ENCODE measurements at places on chromosomes 1 and 21.

- no peak for DNase-seq
Observed at GRCh38 chr1:27350663-27351540, 9.1 kb downstream of the SYTL1 start.

GRCh38 chr1:8646996-8647395 is 170.4 kb downstream of the RERE start:
- no peak for DNase-seq

GRCh38 chr1:33120436-33121231 is 39.7 kb downstream of the AZIN2 start:
- no peak for DNase-seq

GRCh38 chr1:53502641-53503432 is 43.6 kb downstream of the DMRTB1 start:
- DNase-seq, result peak; percentile 5

DNA sequence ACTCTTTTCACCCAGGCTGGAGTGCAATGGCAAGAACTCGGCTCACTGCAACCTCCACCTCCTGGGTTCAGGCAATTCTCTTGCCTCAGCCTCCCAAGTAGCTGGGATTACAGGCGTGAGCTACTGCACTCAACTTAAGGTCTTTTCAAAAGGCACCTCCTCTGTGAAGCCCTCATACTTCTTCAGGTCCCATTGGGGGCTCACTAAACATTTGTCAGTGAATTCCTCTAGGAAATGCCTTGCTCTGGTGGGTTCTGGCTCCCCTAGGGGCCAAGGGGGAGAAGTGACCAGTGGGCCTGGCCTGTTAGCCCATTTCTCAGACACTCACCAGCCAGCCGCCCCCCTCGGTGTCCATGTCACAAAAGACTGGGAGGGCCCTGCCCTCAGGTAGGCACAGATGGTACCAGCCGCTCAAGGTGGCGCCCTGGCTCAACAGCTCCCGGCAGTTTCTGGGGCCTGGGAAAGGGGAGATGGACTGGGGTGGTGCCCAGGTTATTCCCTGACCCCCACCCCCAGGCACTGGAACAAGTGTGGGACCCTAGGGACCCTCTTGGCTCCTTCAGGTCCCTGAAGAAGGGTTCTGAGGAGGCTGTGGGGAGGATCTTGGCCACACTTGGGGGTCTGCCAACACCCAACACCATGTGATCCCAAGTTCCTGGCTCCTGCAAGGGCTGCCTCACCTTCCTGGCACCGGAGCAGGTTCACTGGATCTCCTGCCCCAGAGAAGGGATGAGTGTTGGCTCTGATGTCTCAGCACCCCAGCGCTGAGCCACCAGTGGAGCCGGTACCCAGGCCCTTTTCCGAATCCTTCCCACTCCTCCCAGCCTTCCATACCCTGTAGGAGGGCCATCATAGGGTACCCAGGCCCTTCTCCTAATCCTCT is 1.6 kb downstream of the FCN3 start:
- no peak for DNase-seq
